Lower leg skin (tissue), 4 donors: ENCODE measurements at places on chromosomes 3 and 15.

DNA sequence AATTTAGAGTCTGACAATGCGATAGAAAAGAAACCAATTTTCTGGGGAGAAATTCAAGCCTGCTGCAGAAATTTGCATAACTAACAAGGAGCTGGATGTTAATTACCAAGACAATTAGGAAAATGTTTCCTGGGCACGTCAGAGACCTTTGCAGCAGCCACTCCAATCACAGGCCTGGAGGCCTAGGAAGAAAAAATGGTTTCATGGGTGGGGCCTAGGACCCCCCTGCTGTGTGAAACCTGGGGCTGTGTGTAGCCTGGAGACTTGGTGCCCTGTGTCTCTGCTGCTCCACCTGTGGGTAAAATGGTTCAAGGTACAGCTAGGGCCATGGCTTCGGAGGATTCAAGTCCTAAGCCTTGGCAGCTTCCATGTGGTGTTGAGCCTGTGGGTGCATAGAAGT is 837.9 kb downstream of the OTOL1 start:
- no peak for DNase-seq

DNA sequence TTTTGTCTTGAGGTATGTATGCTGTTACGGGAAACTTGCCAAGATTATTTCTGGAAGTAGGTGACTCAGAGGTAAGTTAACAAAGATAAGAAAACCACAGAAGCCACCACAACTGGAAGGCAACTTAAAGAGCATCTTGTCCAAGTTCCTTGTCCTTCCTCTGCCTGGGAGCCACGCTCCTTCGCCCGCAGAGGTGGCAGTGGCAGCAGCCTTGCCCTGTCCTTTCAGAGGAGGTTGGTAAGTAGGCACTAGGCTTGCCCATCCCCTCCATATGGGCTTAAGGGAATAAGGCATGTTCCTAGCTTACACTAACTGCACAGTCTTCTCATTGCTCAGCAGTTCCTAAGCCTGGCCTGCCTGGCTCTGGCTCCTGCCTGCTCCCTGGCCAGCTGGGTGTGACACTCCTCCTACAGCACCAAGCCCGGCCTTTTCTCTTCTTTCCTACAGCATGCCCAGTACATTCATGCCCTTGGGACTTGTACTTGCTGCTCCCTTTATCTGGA is 48.0 kb upstream of the RAB6B start:
- DNase-seq: no peak

DNA sequence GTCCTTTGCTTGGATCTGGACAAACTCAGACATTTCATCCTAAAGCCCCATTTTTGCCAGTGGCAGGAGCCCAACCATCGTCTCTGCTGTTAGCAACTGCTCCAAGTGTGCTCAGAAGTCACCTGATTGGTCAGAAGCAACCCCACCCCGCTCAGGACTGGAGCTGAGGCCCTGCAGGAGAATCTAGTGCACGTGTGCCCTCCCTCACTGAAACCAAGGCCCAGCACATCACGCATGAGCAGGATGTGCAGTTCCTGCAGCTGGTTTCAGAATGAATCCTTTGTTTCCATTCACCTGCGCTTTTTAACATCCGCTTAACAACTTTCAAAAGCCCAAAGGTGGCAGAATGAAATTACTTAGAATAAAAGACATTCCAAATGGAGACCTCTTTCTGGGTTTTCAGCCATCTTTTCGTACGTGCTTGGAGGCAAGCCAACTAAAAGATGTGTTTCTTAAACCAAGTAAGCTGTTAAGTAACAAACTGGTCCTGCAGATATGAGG is 81.2 kb downstream of the SRGAP3 start:
- no peak for DNase-seq

DNA sequence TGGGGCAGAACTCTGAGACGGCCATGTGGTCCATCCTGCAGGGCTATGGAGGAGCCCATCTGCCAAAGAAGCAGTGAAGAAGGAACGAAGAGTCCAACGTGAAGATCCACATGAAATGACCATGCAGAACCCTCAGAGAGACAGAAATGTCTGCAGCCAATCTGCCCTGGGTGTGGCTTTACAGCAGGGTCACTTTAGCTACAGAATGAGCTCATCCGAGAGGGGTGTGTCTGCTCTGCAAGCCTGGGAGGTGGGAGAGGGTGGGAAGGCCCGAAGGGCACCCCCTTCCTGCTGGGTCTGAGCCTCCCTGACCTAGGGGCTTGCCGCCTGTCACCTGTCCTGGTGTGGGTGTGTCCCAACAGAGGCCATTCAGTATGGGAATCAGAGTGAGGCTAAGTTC is 176.3 kb downstream of the ATP10A start:
- DNase-seq: no peak

DNA sequence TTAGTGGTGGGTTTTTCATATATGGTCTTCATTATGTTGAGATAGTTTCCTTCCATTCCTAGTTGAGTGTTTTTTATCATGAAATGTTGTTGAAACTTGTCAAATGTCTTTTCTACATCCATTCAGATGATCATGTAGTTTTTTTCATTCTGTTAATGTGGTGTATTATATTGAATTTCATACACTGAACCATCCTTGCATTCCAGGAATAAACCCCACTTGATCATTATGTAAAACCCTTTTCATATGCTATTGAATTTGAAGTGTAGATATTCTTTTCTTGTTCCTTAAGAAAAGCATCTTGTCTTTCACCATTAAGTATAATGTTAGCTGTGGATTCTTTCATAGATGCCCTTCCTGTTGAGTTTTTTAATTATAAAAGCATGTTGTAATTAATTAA is 42.9 kb downstream of the PIAS1 start:
- DNase-seq: no peak

DNA sequence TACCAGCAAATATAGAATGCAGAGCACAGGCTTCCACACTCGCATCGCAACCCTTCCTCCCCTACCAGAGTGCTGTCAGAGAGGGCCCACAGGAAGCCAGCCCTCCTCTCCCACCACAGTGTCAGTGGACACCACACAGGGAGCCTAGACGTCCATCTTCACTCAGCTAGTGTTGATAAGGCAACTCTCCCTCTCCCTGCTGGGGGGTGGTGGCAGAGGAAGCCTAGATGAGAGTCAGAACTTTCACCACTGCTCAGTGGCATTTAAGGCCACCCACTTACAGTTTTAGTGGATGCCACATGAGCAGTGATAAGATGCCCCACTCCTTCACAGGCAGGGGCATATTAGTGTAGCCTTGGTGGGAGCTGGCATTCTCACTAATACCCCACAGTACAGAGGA is 109.8 kb upstream of the UBE3A start:
- DNase-seq: no peak

GRCh38 chr3:51931756-51932155 is 9.9 kb downstream of the RRP9 start:
- no peak for DNase-seq

DNA sequence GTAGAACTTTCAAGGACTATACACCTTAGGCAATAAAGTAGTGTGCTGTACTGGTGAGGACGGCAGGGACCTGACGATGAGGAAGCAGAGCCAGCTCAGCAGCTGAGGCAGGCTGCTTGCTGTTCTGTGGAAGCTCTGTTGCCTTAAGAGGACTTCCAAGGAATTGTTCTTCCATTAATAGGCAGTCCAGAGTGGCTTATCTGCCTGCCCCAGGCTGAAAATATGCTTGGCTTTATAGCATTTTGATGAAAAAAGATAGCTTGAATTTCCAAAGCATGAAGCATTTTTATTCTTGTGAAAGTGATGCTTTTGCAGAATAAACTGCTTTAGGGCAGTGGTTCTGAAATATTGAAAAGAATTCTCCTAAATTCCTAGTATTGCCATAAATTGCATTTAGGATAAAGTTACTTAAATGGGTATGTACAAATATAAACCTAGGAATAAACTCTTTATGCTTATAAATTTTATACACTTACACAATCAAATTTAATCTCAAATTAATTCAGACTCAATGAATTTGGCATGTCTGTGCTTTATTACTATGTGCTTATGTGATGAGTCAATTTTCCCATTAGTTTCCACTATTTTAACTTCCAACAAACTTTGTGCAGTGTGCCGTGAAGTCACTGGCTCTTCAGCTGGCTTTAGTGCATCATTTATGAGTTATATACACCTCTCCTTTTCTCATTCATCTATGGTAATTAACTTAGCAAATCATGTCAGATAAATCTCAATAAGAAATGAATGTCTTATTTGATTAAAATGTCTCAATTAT is 231.0 kb upstream of the RASGRP1 start:
- no peak for DNase-seq

GRCh38 chr15:94674296-94674695 is 442.9 kb downstream of the MCTP2 start:
- DNase-seq: no peak

- no peak for DNase-seq
Observed at GRCh38 chr15:100385300-100386050, 43.7 kb upstream of the ADAMTS17 start.
